ENCODE measurements at places on chromosomes 2 and 18.

GRCh38 chr2:26552641-26553374 lies 74.9 kb upstream of the OTOF start:
- DNase-seq = no peak

- peak; percentile 59 for DNase-seq
These were observed 158.3 kb upstream of the NDUFV2 start for GRCh38 chr18:8943900-8944870.

DNA sequence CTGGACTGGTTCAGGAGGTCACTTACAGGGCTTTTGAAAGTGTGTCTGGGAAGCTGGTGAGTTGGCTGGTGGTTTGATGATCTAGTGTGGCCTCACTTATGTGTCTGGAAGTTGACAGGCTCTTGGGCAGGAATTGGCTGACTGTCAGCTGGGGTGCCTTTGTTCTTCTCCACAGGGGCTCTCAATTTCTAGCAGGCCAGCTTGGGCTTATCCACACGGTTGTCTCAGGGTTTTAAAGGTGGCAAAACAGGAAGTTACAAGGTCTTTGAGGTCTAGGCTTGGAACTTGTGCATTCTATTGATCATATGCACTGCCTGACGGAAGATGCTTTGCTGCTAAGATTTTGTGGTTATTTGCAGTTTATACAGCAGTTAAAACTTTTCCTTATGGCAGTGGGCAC lies 52.0 kb upstream of the CELF4 start:
- no peak for DNase-seq

DNA sequence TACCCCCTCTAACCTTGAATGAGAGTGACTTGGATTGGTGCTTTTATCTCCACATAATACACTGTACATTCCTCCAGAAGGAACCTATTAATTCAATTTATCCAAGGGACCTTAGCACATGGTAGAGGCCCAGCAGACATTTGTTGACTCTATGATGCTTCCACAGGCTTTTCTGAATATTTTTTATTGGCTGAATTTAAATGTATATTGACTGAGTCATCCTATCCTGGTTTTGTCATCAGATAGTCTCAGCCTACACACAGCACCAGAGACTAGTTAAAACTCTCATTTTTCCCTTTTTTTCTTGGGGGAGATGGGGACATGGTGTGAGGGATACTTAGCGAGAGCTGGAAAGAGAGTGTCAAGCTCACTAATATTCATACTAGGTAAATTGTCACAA lies 101.6 kb downstream of the LRRC30 start:
- DNase-seq = peak; percentile 3

DNA sequence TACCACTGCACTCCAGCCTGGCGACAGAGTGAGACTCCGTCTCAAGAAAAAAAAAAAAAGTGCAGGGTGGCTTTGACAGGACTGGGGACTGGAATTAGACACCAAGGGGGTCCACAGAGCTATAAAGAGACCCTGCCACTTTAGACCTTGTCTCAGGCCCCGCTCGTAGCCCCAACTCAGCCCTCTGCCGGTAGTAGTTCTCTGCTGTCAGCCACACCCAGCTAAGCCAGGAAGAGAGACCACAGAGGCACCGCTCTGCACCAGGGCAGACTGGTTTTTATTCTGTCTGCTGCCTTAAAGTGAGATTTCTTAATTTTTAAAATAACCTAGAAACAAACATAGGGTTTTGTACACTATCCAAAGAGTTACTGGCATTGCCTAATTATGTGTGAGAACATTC lies 66.0 kb downstream of the STEAP3 start:
- DNase-seq = no peak

All from fibroblast of skin of right quadriceps (primary cell).